ENCODE measurements at places on chromosomes 5 and 9.

DNA sequence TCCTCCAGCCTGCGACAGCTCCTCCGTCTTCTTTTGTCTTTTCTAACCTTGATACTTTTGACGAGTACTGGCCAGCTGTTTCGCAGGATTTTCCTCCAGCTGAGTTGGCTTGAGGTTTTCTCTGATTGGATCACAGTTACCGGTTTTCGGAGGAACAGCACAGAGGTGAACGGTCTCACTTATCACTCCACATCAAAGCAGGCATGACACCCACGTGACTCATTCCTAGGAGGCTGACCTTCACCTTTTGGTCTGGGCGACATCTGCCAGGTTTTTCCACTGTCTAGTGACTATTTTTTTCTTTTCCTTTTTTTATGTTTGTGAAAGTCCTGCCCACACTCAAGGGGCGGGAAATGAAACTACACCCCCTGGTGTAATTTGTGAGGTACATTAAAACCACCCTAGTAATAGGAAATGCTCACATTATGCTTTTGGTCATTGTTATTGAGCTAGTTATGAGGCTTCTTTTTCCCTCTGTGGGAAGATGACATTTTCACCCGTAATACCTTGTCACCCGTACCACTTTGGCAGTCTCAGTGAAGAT lies 319.2 kb downstream of the GADD45G start:
- DNase-seq, result peak; percentile 74

- DNase-seq, result no peak
Observed at GRCh38 chr5:120545007-120545406, 80.9 kb downstream of the PRR16 start.

- DNase-seq, result no peak
Observed at GRCh38 chr5:139236479-139236878, 38.3 kb upstream of the SIL1 start.

DNA sequence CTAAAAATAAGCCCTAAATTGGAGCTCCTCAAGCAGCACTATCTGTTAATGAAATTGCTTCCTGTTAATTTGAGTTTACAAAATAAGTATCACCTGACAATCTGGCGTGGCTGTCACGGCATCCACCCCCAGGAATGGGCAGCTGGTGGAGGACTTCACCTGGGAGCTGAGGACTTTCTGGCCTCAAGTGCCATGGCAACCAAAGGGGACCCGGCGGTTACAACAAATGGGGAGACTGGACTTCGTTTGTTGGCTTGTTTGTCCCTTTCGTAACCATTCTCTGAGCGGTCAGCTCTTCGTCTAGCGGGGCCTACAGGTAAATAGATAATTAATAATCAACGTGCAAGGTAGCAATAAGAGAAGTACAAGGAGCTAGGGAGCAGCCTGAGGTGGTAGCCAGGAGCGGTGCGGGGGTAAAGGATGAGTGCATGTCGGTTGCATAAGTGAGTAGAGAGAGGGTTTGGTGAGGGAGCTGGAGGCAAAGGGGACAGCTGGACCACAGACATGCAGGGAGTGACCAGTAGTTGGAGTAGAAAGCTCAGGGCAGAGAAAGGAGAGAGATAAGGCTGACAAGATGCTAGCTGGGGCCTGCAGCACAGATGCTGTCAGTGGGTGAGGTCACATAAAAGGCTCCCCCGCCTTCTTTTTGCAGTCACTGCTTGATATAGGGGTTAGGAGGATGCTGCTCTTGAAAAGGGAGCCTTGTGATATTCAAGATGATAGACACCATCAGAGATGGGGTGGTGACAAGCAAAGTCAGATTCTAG lies 62.5 kb downstream of the HSPA4 start:
- no peak for DNase-seq

DNA sequence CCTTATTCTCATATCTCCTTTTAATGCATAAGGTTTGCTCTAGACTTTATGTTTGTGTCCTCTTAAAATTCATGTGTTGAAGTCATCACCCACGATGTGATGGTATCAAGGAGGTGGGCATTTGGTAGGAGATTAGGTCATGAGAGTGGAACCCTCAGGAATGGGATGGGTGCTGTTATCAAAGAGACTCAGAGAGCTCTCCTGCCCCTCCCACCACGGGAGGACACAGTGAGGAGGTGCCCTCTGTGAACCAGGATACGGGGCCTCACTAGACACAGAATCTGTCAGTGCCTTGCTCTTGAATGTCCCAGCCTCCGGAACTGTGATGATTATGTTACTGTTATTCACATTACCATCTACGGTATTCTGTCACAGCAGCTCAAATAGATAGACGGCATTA lies 359.0 kb downstream of the IRX1 start:
- DNase-seq, result no peak

- no peak for DNase-seq
Observed at GRCh38 chr9:71487061-71487460, 281.3 kb downstream of the CEMIP2 start.

DNA sequence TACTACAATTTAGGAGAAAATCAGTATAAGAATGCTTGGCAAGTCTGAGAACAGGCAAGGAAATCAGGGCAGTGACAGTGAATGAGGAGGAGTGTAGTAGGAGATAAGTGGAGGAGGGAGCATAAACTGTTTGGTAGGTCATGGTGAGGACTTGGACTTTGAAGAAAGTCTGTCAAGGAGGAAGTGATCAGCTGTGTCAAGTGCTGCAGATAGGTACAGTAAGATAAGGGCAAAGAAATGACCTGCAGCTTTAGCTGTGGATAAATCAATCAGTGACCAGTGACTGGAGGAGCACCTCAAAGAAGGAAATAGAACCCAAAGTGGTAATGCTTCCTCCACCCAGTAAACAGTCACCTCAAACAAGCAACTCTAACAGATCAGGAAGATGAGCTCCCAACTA lies 106.3 kb downstream of the RAPGEF6 start:
- DNase-seq, result no peak

DNA sequence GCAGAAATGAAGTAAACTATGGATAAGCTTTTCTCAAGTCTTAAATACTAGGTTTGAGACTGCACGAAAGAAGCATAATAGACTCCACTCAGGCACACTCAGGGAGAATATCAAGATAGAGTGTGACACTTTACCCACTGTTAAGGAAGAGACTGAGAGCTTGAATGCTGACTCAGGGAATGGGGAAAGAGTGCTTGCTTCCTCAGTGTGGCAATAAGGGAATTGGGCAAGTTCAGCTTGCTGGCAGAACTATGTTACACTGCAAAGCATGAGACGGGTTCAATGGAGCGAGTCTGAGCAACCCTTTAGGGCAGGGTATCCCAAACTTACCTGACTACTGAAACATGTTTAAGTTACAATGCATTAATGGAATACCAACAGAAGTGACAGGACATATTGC lies 237.7 kb upstream of the MEF2C start:
- no peak for DNase-seq

- DNase-seq, result no peak
Observed at GRCh38 chr5:131381777-131382176, 117.9 kb downstream of the CDC42SE2 start.

GRCh38 chr5:145776886-145777285 lies 58.3 kb downstream of the PRELID2 start:
- DNase-seq, result no peak

DNA sequence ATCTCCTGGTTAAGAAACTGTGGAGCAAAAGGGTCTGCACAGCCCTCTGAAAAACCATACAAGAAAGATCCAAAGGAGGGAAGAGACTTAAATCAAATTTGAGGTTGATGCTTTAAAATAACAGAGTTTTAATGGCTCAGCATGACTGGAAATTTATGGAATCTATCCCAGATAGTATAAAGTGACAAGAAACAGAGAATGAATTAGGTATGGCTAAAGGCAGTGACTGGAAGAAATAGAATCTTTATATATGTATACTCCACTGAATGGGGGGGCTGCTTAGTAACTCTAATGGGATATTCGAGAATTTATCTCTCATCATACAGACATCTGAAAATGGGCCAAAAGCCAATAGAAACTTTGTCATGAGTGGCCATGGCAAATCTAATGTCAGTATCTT lies 17.6 kb upstream of the MOCS2 start:
- DNase-seq, result no peak

- DNase-seq, result no peak
Observed at GRCh38 chr5:53397845-53398244, 82.6 kb upstream of the FST start.

DNA sequence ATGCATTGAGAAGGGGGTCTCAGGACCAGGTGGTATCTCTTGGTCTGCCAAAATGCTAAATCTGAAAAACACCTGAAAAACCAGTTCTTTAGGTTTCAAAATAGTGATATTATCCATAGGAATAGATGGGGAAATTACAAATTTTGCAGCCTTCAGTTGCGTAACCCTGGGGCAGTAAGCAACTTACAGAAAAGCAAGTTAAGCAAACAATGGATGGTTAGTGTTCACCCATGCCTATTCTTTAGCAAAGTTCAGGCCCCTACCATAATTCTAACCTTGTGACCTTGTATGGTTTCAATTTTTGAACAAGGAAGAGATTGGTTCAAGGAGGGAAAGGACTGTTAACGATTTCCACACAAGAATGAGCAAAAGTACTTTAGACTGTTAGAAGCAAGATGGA lies 24.5 kb downstream of the GLRX start:
- DNase-seq, result no peak

- DNase-seq, result no peak
Observed at GRCh38 chr5:128349044-128349858, 188.8 kb downstream of the FBN2 start.

GRCh38 chr9:125038166-125038565 lies 97.3 kb upstream of the GOLGA1 start:
- no peak for DNase-seq

DNA sequence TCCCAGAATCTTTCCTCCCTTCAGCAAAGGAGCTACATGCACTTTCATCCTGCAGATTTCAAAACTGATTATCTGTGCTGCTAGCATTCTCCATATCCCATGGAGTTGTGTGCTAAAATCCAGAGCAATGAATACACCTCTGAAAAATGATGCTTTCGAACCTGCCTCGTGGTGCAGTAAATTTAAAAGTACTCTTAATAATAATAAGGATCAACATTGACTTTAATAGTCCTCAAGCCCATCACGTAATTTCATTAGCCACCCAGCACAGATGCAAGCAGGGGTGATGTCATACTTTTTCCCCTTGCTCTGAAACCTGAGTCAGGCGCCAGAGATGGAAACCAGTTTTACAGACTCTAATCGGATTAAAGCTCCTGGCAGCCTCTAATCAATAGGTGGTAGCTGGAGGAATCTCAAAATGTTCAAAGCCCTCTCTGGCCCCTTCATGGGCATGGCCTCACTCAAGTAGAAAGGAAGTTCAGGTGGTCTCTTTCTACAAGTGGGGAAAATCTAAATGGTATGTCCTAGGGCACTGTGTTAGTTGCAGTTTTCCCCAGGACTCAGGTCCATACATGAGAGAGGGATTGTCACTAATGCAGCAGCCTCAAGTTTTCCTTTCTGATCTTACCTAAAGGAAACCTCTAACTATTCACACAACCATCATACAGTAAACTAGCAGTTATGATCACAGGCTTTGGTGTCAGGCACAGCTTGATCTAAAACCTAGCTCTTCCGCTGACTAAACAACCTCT lies 221.6 kb upstream of the SLC30A5 start:
- no peak for DNase-seq

DNA sequence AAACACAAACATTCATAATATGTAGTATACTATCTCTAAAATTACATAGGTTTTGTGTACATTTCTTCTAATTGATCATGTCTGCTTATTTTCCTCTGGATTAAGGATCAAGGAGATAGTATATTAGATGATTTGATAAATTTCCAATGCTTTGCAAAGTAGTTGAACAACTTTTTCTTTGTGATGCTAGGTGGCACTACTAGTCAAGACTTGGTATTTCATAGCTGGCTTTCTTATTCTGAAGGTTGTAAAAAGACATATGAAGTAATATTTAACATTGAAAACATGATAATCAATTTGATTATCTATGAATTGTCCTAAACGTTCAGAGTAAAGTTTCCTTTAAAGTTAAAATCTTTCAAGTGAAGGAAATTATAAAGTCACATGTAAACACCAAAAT lies 106.1 kb upstream of the FGF10 start:
- no peak for DNase-seq

DNA sequence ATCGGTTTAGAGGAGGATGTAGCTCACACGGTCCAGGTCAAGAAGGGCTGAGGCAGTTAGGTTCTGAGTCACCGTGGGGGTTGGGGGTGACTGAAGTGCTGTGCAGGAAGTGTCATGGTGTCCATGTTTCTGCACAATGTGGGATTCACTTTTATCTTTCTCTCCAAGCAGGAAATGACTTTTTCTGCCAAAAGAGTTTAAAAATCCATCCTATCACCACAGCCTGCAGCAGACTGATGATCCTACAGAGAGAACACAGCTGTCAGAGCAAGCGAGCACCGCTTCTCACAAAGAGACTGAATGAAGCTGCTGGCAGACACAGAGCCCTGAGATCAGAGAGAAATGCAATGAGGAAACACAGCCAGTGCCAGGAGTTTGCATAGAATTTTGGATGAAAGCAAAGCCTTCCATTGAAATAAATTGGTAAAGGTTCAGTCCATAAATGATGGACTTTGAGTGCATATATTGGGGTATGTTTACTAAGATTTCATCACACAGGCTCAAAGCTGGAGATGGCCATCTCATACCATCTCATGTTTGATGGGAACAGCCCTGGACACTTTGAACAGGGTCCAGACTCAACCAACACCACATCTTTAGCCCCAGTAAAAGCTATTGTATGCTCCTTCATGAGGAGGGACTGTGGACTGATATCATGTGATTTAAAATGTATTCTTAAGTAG lies 213.9 kb upstream of the FBXL7 start:
- no peak for DNase-seq

- no peak for DNase-seq
Observed at GRCh38 chr5:134578578-134579283, 53.3 kb downstream of the JADE2 start.

- DNase-seq, result no peak
Observed at GRCh38 chr5:125038477-125038876, 292.0 kb upstream of the ZNF608 start.

DNA sequence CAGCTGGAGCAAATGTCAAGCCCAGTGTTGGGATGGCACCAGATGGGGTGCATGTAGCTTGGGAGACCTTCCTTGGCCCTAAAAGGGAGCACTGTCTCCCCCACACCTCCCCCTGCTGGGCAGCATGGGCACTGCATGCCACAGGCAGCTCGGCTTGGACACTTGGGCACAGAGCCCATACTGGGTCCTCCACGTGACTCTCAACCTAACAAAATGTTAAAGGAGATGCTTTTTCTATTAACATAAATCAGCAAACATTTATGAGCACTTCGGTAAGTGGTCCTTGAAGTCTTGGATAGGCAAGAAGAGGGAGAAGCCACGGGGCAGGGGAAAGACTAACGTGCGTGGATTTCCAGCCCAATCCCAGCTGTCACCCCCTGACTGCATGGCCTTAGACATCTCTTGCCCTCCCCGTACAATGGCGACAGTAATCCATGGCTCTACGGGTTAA lies 23.9 kb upstream of the MAPK9 start:
- peak; percentile 84 for DNase-seq

DNA sequence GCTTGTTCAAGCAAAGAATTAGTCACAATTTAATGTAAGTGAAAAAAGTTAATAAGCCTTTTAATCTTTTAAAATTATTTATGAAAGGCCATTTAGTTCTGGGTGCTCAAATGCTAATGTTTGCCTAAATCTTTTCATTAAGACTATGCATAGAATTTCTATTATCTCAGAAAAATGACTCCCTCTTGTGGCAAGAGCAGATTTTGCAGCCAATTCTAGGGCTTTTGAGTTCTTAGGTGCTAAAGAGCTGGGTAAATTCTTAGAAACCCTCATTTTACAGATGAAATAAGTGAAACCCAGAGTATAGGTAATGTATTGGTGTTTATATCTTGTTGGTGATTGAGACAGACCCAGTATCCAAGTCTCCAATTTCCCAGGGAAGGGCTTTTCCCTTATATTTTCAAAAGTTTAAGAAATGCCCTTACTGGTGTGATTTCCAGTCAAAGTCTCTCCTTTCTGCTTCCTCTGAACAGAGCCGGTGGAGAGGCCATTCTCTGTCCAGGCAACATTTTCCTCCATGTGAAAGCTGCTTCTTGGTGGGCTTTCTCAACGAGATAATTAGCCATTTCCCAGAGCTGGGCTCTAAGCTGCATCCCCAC lies 24.1 kb upstream of the PCSK5 start:
- peak; percentile 56 for DNase-seq

Data from activated CD4-positive, alpha-beta T cell treated with anti-CD3 and anti-CD28 coated beads for 36 hours (primary cell).